Activated CD4-positive, alpha-beta memory T cell treated with anti-CD3 and anti-CD28 coated beads for 36 hours (primary cell): ENCODE measurements at places on chromosomes 4 and X.
A peak's percentile ranks its signal among the peaks of the same experiment; 100 is the strongest.

DNA sequence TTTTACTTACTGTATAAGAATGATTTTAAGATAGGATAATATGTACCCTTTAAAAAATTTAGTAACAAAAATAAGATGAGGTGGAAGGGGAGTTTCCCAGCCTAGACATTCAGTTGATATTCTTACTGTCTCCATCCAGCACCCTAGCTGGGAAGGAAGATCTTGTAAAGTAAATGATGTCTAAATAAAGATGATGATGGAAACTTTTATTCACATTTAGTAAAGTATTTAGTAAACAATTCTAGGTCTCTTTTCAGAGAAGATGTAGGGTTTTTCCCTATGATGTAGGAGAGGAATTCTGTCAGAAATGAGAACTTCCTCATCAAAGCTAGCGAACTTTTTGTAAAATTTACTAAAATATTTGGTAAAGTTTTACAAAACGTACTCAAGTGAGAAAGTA, 136.8 kb downstream of the RAPGEF2 start:
- DNase-seq: no peak

DNA sequence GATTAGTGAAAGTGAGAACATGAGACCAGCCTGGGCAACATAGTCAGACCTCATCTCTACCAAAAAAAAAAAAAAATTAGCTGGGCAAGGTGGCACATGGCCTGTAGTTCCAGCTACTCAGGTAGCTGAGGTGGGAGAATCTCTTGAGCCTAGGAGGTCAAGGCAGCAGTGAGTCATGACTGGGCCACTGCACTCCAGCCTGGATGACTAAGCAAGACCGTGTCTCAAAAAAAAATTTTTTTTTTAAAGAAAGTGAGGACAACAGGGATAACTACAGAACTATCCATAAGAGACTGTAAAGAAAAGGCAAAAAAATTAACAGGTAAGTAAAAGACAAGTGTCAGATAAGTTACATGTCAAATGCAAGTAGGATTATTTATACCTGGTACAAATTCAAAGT, 13.5 kb upstream of the SPP1 start:
- no peak for DNase-seq

- DNase-seq: no peak
Measured at GRCh38 chr4:38920186-38920585, 52.6 kb downstream of the FAM114A1 start.

- no peak for DNase-seq
Measured at GRCh38 chr4:189285377-189285776, 655.3 kb upstream of the FRG1 start.

- DNase-seq: peak; percentile 78
Measured at GRCh38 chr4:88382621-88383020, 4.0 kb downstream of the HERC6 start.

DNA sequence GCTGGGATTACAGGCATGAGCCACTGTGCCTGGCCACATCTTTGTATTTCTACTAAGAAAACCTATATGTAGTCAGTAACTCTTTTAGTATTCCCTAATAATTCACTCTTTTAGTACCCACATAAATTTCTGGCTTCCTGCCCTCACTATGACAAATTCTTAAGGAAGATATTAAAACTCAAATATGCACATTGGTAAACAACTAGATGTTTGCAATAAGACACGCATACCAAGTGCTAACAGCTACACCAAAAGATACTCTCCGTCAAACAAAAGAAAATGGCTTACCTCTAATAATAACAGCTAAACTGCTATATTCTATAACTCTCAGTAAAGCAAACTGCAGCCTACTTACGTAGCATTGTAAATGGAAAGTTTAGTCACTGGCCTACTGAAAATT, 6.3 kb downstream of the UBA6 start:
- no peak for DNase-seq

DNA sequence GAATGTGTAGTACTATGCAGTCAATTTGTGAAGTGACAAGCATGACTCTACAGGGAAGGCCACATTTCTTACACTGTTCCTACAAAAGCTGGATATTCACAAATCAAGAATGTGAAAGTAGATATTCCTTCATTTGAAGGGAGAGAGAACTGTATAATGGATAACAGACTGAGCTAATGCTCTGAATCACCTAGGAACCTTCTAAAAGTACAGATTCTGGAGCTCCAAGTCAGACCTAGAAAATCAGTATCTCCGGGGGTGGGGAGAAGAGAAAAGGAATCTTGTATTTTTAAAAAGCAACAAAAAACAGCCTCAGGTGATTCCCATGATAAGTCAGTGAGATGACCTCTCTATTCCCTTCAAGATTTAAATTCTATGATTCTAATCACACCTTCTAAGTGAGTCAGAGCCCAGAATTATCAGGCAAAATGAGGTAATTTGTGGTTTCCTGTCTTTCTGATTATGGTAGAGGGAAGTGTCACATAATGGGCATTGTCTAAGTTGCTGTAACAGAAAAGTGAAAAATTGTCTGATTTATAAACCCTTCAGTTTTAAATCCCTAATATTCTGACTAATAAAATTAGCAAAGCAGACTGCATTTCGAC, 80.9 kb downstream of the IL21 start:
- DNase-seq: no peak

GRCh38 chr4:40283413-40283812, 51.7 kb upstream of the CHRNA9 start:
- peak; percentile 59 for DNase-seq

DNA sequence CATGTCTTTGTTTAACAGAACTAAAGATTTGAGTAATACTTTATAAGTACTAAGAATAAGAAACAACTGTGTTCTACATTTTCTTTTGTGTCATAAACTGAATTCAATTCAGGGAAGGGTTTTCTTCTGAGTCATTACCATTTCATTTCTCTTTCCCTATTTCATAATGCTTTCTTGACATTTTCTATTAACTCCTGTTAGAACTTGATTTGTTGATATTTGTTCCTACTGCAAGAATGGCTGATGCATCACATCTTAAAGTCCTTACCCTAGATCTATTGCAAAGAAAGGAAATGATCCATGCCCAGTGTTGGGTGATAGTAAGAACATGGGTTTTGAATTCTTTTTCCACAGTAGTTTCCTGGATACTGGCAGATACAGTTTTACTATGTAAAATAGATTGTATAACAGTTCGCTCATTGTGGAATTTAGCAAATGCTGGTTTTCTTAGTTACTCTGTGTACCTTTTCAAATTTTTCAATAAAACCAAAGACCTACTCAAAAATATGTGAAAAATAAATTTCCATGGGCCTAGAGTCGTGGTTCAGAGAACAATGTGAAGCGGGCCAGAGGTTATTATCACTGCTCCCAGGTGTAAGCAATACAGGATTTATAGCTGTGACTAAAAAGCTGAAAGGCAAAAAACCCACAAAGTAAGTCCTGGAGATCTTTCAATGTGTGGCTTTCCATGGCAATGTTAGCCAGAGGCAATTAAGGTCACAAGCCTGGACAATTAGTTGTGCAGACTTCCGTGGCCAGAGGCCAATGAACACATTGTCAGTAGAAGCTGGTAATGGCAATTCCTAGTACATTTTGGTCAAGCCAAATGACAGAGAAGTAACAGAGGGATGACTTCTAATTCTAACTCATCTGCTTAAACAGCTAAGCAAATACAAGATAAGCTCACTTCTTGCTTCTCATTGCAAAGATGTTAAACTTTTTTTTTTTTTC, 127.3 kb upstream of the FAT4 start:
- no peak for DNase-seq

DNA sequence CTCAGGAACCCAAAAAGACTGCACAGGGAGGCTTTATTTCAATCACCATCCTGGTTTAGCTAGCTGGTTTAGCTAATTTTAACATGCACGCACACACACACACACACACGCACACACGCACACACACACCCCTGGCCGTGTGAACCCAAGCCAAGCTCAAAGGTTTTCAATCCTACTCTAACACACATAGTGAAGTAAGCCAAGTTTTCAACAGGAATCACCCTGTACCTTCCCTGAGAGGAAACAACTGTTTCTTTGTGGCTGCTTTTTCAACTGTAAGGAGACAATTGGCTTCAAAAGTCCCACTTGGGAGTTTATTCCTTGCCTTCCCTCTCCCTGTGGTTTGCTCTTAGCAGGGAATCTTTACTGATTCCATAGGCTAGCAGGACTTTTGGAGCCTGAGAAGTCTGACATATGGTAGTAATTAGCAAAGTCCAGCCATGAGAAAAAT, 98.9 kb upstream of the BMP3 start:
- DNase-seq: no peak

DNA sequence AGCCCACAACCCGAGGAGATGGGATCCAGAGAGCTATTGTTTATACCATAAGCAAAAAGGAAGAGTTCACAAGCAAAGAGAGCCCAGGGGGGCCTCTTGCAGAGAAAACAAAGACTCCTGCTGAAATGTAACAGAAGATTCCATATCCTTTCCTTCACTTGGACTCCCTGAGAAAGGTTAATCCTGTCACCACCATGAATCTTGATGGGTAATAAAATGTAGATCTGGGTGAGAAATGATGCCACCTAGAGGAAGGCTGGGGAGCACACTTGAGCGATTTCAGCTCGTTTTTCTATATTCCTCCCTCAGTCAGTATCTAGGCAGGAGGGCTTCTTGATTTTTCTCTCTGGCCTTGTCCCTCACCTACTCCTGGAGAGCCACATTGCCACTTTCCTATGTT, 10.2 kb upstream of the KCNE5 start:
- no peak for DNase-seq

DNA sequence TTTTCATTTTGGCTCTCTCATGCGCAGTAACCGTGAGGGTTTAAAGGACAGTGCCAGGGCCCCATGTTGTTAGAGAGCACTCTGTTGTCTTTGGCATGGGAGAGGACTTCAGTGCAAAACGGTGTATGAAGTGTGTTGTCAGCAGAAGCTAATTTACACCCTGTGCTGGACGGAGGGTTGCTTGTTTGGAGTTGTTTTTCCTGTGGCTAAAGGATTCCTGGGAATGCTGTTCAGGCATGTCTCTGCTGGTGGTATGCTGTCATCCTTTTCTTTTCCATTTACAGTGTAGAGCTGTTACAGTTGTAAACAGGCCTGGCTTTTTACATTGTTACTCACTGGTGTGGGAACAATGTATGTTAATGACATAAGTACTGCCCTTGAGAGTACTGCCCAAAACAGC, 206.3 kb downstream of the CBR4 start:
- DNase-seq: no peak

- DNase-seq: no peak
Measured at GRCh38 chr4:98951710-98952109, 22.8 kb upstream of the EIF4E start.

GRCh38 chr4:105154576-105154975, 7.9 kb downstream of the TET2 start:
- no peak for DNase-seq

GRCh38 chr4:111595456-111595855, 549.8 kb upstream of the FAM241A start:
- DNase-seq: no peak
